ENCODE measurements at places on chromosomes 4 and X.

DNA sequence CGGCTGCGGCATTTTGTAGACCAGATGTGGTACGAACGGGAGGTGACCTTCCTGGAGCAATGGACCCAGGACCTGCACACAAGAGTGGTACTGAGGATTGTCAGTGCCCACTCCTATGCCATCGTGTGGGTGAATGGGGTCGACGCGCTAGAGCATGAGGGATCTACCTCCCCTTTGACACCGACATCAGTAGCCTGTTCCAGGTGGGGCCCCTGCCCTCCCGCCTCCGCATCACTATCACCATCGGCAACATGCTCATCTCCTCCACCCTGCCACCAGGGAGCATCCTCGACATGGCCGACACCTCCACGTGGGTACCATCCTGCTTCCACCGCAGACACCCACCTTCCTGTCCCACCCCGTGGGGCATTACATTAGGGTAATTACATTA is 46.2 kb downstream of the SMARCA5 start:
- peak; percentile 66 for DNase-seq

DNA sequence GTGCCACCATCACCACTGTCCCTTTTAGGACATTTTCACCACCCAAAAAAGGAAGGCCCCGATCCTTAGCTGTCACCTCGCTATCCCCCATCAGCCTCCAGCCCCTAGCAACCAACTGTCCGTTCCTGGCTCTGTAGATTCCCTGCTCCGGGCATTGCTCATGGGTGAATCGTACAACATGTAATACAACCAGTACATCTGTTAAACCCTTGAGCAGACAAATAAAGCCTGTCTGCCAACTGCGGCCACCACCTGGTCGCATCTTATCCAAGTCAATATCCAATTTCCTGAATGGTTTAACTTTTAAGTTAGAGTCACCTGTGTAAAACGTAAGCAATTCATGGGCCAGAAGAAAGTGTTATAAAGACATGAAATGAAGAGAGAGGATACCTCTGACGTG is 251.9 kb downstream of the AFAP1 start:
- no peak for DNase-seq

GRCh38 chr4:180028682-180029081 is 2214.5 kb upstream of the TENM3 start:
- DNase-seq: peak; percentile 40

GRCh38 chrX:46647251-46647650 is 73.7 kb downstream of the CHST7 start:
- no peak for DNase-seq

DNA sequence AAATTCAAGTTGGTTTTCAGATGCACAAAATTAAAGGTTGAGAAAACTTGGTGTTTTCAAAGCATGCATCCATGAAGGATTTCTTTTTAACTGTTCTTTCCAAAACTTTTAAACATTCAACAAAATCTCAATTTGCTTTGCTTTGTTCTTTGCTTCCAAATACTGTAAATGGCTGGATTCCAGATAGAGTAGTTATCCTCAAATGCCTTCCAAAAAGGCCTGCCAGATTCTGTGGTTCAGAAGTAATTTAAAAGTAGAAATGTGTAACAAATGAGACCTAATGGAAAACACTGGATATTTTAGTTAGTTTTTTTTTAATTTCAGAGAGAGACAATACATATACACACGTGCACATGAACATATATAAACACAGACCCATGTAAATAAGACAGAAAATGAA is 97.3 kb downstream of the NR3C2 start:
- DNase-seq: no peak

DNA sequence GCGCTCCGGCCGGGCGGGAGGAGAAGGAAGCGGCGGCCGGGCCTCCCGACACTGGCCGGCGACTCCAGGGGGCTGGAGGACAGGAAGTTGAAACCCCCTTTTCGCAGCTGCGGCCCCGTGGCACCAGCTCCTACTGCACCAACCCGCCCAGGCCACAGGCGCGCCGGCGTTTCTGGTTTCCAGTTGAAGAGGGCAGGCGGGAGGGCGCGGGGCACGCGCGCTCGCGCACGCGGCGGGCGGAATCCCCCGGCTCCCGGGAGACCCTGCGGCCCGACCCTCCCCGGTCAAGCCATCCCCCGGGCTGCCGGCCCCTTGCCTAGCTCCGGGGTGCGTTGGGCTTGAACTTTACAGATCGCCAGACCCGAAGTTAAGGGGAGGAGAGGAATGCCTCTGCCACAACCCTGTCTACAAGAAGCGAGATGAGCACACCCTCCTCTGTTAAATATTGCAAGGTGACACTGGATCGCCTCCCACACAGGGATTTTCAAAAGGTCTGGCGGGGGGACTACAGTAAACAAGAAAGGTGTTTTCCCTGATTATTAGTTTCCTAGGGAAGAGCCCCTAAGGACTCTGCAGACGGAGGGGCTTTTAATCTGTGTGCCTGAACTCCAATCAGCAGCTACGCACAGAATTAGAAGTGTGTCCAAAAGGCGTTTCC is 1.4 kb downstream of the ELOVL6 start:
- DNase-seq: peak; percentile 82

GRCh38 chrX:71109051-71109450 is 2.3 kb downstream of the IL2RG start:
- no peak for DNase-seq

DNA sequence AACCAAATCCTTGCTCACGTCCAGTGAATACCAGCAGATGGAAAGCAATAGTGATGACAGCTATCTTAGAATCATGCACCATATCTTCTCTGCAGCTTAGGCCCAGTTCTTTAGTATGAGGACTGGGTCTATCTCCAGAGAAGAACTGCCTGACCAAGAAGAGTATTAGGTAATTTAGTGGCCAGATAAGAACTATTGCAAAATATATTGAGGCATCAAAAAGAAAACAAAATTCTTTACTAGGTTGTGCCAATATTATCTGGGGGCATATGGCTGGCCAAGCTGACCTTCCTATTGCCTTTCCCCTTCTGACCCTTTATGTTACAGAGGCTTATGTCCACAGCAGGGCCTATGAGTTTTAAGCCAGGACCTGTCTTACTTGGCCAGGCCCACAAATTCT is 91.2 kb downstream of the RLIM start:
- no peak for DNase-seq

- DNase-seq: peak; percentile 0
Observed at GRCh38 chrX:11998944-11999343, 139.3 kb upstream of the FRMPD4 start.

GRCh38 chr4:169770416-169770815 is 12.7 kb upstream of the HPF1 start:
- peak; percentile 34 for DNase-seq

DNA sequence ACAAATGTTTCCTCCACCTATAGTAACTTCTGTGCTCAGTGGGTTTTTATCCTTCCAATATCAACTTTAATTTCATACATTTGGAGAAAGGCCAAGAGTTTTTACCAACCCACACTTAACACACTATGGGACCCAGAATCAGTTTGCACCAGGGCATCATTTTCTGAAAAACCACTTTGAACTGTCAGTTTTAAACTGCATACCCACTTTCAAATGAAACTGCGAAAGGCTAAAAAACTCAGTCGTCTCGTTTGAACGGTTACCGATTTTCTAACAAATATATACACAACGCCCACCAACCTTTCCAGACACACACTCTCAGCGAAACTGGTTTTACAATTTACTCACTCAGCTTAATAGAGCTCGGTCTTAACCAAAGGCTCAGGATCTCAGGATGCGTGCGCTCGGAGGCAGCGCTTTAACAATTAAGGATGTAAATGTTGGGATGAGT is 376 bp downstream of the ABCG2 start:
- DNase-seq: no peak

All from kidney (tissue), 22 donors.